ENCODE measurements at places on chromosomes 6 and 20.
A peak's percentile ranks its signal among the peaks of the same experiment; 100 is the strongest.

- DNase-seq = no peak
These were observed 276.4 kb upstream of the JAG1 start for GRCh38 chr20:10949930-10950783.

DNA sequence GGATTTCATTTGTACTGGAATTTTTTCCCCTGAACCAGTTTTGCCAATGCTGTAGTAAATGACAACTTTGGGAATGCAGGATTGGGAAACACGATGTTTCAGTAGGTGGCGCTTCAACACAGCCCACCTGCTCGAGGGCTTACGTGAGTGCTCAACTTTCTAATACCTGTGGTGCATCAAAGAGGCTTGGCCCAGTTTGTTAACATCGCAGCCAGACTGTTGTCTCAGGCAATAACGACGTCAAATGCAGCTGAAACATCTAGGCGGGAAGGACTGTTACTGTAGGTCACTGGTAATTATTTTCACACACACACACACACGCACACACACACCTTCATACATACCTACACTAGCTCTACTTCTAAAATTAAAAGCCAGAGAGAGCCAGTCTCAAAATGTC lies 815.5 kb upstream of the SLC35B3 start:
- DNase-seq = peak; percentile 21

DNA sequence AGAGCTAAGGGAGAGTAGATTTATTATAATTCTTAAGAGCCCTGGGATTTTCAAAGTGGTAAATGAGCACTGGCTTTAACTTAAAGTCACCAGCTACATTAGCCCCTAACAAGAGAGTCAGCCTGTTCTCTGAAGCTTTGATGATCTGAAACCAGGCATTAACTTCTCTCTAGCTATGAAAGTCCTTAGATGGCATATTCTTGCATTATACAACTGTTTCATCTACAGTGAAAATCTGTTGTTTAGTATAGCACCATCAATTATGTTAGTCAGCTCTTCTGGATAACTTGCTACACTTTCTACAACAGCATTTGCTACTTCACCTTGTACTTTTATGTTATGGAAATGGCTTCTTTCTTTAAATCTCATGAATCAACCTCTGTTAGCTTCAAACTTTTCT lies 1046.7 kb downstream of the HACE1 start:
- DNase-seq = no peak

DNA sequence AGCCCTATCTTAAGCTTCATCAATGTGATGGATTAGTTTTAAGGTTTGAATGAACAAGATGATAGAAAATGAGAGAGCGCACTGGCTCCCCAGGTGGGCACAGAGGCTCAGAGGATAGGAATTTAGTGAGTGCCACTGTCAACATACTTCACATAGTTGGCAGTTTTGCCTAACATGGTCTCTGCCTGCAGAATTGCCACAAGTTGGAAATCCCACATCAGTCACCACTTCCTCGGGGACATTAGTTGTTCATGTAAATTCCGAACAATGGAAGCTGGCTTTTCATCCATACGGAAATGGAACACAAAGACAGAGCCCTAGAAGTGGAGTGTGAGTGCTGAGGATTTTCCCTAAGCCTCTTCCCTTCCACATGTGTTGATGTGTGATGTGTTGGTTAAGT lies 123.9 kb upstream of the PHACTR1 start:
- peak; percentile 11 for DNase-seq

GRCh38 chr6:135937106-135937505 lies 85.6 kb downstream of the PDE7B start:
- DNase-seq = no peak

GRCh38 chr6:121730616-121731015 lies 295.2 kb downstream of the GJA1 start:
- DNase-seq = no peak

- DNase-seq = no peak
These were observed 39.2 kb downstream of the ZC3H12D start for GRCh38 chr6:149445573-149445972.

DNA sequence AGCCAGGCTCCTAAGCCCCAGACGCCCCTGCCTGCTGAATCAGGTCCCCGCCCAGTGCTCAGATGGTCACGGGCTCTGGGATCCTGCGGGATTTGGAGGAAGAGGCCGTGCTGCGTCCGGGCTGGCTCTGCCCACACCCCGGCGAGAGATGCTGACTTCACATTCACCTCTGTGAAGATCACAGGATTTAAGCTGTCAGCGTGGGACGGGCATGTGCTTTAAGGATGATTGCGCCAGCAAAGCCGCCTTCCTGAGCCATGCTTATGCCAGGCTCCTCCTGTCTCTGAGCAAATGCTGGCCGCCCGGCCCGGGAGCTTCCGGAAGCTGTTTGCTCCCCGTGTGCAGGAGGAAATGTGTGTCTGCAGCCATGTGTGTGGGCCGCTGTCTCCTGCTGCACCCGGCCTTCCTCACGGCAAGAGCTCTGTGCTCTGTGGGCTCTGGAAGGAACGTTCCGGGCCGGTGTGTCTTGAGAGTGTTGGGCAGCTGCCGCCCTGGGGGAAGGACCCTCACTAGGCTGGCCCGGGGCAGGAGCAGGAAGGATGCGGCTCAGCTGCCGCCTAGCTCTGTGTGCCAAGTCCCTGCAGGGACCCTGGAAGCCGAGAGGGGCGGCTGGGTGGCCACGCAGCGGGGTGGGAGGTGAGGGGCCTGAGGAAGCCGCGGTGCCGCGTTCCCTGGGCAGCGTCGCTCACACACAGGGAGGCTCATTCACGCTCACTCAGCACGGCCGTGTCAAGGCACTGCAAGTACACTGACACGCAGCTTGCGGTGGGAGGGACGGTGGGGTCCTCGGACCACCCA lies 19.0 kb upstream of the BHLHE23 start:
- peak; percentile 77 for DNase-seq

DNA sequence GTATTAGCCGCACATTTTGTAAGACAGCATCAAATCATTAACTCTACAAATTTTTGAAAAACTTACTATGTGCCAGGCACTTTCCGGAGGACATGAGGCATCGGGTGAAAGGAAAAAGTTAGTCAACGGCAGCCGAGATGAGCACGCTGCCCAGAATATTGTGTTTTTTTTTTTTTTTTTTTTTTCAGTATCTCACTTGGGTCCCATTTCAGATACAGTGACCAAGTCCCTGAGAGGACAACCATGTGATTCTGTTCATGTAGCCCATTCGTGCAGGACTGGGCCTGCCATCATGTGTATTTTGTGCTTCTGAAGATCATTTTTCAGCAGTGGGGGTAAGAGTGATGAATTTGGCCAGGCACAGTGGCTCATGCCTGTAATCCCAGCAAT lies 1.3 kb downstream of the SLA2 start:
- no peak for DNase-seq
